Activated T-cell treated with anti-CD3 and anti-CD28 coated beads, Interleukin-2, amount 50 U/mL, for 72 hours (primary cell): ENCODE measurements at places on chromosomes 2 and 18.

GRCh38 chr2:64352292-64352691, 101.7 kb upstream of the LGALSL start:
- H3K27me3 ChIP-seq, result peaks cover 27% of the 10 kb centered on the region
- no peak overlapping the region for H3K4me3 ChIP-seq
- peaks cover 8% of the 10 kb centered on the region for H3K4me1 ChIP-seq
- H3K27ac ChIP-seq, result no peak overlapping the region
- peak; percentile 22 for DNase-seq

- H3K4me3 ChIP-seq, result no peak overlapping the region
- H3K27me3 ChIP-seq, result no peaks in the 10 kb centered on the region
- H3K36me3 ChIP-seq, result peaks cover 4% of the 10 kb centered on the region
- no peak overlapping the region for H3K27ac ChIP-seq
- no peak for DNase-seq
Observed at GRCh38 chr2:238259061-238260020, 19.5 kb upstream of the HES6 start.

DNA sequence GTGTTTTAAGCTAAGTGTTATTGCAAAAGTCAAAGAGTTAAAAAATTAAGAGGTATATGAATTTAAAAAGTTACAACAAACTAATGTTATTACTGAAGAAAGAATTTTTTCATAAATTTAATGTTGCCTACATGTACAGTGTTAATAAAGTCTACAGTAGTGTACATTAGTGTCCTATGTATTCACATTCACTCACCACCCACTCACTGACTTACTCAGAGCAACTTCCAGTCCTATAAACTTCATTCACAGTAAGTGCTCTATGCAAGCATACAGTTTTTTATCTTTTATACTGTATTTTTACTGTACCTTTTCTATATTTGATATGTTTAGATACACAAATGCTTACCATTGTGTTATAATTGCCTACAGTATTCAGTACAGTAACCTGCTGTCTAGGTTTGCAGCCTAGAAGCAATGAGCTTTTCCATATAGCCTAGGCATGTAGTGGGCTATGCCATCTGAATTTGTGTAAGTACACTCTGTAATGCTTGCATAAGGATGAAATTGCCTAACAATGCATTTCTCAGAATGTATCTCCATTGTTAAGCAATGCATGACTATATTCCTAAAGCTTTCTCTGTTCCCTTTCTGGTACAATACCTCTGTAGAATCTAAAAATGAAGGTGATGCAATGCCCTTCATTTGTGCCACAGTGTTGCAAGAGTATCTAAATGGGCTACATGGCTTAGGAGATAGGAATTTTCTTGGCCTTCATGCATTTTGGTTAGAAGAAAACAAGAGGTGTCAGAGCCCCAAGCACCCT, 370.8 kb upstream of the NT5C1B start:
- no peaks in the 10 kb centered on the region for H3K27me3 ChIP-seq
- H3K27ac ChIP-seq, result no peak overlapping the region
- DNase-seq, result no peak
- H3K4me1 ChIP-seq, result no peaks in the 10 kb centered on the region

- H3K4me3 ChIP-seq, result no peak overlapping the region
- H3K36me3 ChIP-seq, result peaks cover 2% of the 10 kb centered on the region
- peaks cover 4% of the 10 kb centered on the region for H3K4me1 ChIP-seq
- H3K27ac ChIP-seq, result no peak overlapping the region
- no peak for DNase-seq
Observed at GRCh38 chr18:39464006-39464405, 1898.4 kb upstream of the CELF4 start.

- H3K4me3 ChIP-seq, result no peak overlapping the region
- H3K27me3 ChIP-seq, result no peaks in the 10 kb centered on the region
- DNase-seq, result no peak
- peaks cover 5% of the 10 kb centered on the region for H3K4me1 ChIP-seq
Observed at GRCh38 chr2:216292886-216293301, 79.4 kb downstream of the MARCHF4 start.

DNA sequence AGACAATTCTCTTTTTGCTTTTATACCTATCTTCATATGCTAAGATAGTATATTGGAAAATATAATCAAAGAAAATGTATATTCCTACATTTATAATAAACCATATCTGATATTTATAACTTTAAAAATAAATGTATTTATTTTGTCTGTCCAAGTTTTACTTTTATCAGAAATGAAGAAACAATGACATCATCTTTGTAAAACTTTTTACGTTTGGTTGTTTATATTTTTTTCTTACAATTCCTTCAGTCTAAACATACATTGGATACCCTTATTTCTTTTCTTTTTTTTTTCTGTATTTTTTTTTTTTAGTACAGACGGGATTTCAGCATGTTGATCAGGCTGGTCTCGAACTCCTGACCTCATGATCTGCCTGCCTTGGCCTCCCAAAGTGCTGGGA, 1577.0 kb upstream of the SLC39A10 start:
- no peak overlapping the region for H3K4me3 ChIP-seq
- H3K4me1 ChIP-seq, result no peaks in the 10 kb centered on the region
- no peak for DNase-seq
- no peaks in the 10 kb centered on the region for H3K27me3 ChIP-seq

- H3K4me3 ChIP-seq, result no peak overlapping the region
- DNase-seq, result no peak
- no peak overlapping the region for H3K27ac ChIP-seq
- H3K36me3 ChIP-seq, result no peaks in the 10 kb centered on the region
- H3K27me3 ChIP-seq, result no peaks in the 10 kb centered on the region
- no peaks in the 10 kb centered on the region for H3K4me1 ChIP-seq
Observed at GRCh38 chr18:23038712-23039111, 96.6 kb upstream of the CABLES1 start.

DNA sequence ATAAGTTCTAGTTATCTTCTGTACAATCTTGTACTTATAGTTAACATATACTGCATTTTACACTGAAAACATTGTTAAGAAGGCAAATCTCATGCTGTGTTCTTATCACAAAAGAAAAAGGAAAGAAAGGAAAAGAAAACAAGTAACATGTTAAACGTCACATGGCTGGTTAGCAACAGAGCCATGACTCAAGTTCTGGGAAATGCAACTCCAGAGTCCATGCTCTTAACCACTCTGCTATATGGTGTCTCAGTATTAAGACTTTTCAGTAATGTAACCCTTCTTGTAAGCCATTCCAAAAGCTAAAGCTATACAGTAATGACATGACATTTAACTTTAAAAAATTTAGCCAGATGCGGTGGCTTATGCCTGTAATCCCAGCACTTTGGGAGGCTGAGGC, 181.4 kb downstream of the BARD1 start:
- no peak overlapping the region for H3K4me3 ChIP-seq
- no peaks in the 10 kb centered on the region for H3K36me3 ChIP-seq
- no peak overlapping the region for H3K27ac ChIP-seq
- DNase-seq, result no peak
- H3K4me1 ChIP-seq, result no peaks in the 10 kb centered on the region

DNA sequence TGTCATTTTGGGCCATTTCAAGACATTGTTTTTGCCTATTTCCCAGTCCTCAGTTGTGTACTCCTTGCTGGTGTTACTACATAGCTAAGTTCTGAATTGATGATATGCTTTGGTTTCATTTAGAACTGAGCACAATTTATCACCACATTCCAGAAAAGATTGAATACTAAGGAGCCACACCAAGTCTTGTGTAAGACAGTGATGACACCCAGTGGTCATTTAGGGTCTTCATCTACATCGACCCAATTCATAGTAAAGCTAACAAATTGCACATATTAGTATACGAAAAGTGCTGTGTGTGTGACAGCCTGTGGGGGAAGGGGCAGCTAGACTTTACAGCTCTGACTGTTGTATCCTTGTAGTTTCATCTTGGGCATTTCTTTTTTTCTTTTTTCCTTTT, 10.9 kb upstream of the DLX2 start:
- no peak for DNase-seq
- H3K27ac ChIP-seq, result no peak overlapping the region
- H3K4me1 ChIP-seq, result peaks cover under 1% of the 10 kb centered on the region
- H3K27me3 ChIP-seq, result peaks cover 46% of the 10 kb centered on the region
- no peaks in the 10 kb centered on the region for H3K36me3 ChIP-seq

- DNase-seq, result no peak
- H3K4me3 ChIP-seq, result no peak overlapping the region
- no peaks in the 10 kb centered on the region for H3K36me3 ChIP-seq
- H3K27ac ChIP-seq, result no peak overlapping the region
- no peaks in the 10 kb centered on the region for H3K4me1 ChIP-seq
Observed at GRCh38 chr2:169247211-169247610, 115.1 kb downstream of the LRP2 start.

DNA sequence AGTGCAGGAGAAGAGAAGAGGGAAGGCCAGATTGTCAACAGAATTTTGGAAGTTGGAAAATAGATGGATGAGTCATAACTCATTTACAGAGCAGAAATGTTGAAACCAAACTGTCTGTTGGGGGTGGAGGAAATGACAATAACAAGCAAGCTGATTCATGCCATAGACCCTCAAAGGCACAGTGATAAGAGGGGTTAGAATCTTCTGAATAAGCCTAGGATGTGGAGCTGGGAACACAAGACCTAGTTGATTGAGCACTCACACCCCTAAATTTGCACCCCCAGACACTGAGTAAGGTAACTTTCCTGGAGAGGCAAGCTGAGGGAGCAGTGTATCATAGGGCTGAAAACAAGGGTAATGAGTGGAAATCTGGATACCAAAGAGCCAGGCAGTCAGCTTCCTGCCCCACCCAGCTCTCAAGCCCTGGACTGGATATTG, 141.4 kb downstream of the SCG2 start:
- no peak for DNase-seq
- no peak overlapping the region for H3K4me3 ChIP-seq
- no peaks in the 10 kb centered on the region for H3K4me1 ChIP-seq
- no peaks in the 10 kb centered on the region for H3K27me3 ChIP-seq

DNA sequence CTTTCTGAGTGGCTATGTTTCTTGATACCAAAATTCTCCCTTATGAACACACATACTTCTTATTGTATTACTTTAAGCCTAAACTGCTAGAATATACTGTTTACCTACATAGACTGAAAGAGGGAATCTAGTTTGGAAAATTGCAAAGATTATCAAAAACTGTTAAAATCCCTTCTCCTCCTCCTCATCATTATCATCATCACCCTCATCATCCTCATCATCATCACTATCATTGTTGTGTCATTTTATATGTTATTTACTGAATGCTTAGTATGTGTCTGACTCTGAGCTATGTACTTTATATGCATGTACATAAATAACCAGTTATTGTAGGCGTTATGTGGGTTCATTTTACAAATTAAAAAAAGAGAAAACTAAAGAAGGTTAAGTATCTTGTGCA, 19.6 kb upstream of the LRP1B start:
- H3K4me3 ChIP-seq, result no peak overlapping the region
- H3K36me3 ChIP-seq, result no peaks in the 10 kb centered on the region
- H3K27ac ChIP-seq, result no peak overlapping the region
- no peaks in the 10 kb centered on the region for H3K4me1 ChIP-seq
- no peak for DNase-seq
- no peaks in the 10 kb centered on the region for H3K27me3 ChIP-seq

GRCh38 chr2:105600037-105600442, 144.7 kb upstream of the NCK2 start:
- H3K27ac ChIP-seq, result no peak overlapping the region
- peaks cover 18% of the 10 kb centered on the region for H3K4me1 ChIP-seq
- DNase-seq, result no peak
- no peaks in the 10 kb centered on the region for H3K36me3 ChIP-seq
- H3K4me3 ChIP-seq, result no peak overlapping the region

DNA sequence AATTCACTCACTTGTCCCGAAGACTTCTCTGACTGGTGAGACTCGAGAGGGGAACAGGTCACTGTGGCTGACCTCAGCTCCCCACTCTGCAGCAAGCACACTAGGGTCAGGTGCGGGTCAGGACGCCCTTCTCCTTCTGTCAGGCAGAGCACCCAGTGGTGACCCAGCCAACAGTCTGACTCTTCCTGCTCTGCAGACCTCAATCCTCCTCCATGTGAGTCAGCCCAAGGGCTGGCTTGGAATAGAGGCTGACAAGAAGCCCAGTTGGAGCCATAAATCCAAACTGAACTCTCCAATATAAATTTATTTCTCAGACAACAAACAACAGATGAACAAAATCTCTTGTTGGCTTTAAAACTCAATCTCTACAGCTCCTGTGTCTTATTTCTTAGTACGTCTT, 253.1 kb downstream of the SH3BP4 start:
- no peaks in the 10 kb centered on the region for H3K36me3 ChIP-seq
- H3K27me3 ChIP-seq, result peaks cover 15% of the 10 kb centered on the region
- H3K4me3 ChIP-seq, result no peak overlapping the region
- no peak for DNase-seq

- DNase-seq, result no peak
- H3K36me3 ChIP-seq, result no peaks in the 10 kb centered on the region
- no peak overlapping the region for H3K27ac ChIP-seq
Observed at GRCh38 chr18:3081584-3081991, 68.6 kb upstream of the LPIN2 start.

DNA sequence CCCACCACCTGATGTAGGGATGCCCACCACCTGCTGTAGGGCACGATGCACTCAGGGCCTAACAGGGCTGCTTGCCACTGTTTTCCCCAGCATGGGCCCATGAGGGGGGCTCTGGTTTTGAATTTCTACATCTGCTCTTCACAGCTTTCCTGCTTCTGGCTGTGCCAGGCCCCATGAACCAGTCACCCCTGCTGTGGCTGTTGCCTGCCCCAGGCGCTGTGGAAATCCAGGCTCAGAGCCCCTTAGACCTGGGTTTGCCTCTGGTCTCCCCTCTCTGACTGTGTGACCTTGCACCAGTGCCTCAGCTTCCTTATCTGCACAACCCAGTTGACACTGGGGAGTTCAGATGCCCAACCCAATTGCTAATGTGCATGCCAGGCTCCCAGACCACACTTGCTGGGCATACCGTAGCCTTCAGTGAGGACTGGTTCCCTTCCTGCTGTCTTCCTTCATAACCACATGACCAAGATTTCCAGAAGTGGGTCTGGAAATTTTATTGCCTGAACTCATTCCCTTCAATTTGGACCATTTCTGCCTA, 6.0 kb upstream of the MLPH start:
- DNase-seq, result no peak
- H3K27me3 ChIP-seq, result peaks cover 62% of the 10 kb centered on the region
- no peak overlapping the region for H3K4me3 ChIP-seq
- peaks cover 6% of the 10 kb centered on the region for H3K4me1 ChIP-seq

DNA sequence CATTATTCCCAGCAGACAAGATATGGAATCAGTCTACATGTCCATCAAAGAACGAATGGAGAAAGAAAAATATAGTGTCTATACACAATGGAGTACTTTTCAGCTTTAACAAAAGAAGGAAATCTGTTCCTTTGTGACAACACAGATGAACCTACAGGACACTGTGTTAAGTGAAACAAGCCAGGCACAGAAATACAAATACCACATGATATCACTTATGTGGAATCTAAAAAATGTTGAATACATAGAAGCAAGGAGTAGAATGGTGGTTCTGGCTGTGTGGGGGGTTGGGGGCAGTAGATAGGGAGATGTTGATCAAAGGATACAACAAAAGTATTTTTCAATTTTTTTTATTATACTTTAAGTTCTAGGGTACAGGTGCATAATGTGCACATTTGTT, 347.7 kb upstream of the MAP2 start:
- no peaks in the 10 kb centered on the region for H3K36me3 ChIP-seq
- H3K4me1 ChIP-seq, result no peaks in the 10 kb centered on the region
- H3K27ac ChIP-seq, result no peak overlapping the region
- DNase-seq, result no peak
- H3K4me3 ChIP-seq, result no peak overlapping the region
- no peaks in the 10 kb centered on the region for H3K27me3 ChIP-seq

- no peak overlapping the region for H3K27ac ChIP-seq
- no peak overlapping the region for H3K4me3 ChIP-seq
- H3K4me1 ChIP-seq, result no peaks in the 10 kb centered on the region
- no peak for DNase-seq
Observed at GRCh38 chr2:102826904-102827303, 65.1 kb downstream of the TMEM182 start.

GRCh38 chr2:18465979-18466378, 94.5 kb downstream of the RDH14 start:
- H3K4me3 ChIP-seq, result no peak overlapping the region
- no peaks in the 10 kb centered on the region for H3K36me3 ChIP-seq
- peaks cover 25% of the 10 kb centered on the region for H3K27me3 ChIP-seq
- H3K27ac ChIP-seq, result no peak overlapping the region
- no peaks in the 10 kb centered on the region for H3K4me1 ChIP-seq
- DNase-seq, result no peak
